ENCODE measurements at places on chromosomes 2 and 18.

- DNase-seq: no peak
Observed at GRCh38 chr18:25735459-25735858, 355.0 kb downstream of the SS18 start.

DNA sequence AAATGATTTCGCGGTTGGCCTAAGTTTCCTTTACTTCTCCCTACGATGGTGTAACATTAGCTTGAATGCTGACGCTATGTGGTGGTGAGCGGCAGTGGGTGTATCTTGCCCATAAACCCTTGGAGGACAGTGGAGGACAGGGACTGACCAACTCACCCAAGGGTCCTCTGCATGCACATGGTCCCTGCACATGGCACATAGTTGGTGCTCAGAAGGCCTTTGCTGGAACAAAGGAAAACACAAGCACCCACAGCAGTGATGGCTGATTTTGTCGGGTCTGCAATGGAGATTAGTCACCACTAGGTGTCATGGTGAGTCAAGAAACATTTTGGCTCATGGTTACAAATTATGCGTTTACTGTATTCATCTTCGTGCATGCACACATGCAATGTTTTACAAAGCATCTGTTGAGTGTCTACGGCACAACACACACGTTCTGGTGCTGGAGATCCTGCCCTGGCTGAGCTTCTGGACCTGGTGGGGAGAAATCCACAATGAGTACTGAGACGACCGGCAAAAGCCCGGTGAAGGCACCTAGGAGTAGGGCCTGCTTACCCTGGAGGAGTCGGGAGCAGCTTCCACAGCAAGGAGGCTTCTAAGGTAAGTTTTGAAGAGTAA lies 44.0 kb downstream of the PDCL3 start:
- no peak for DNase-seq

- DNase-seq: no peak
Observed at GRCh38 chr18:4125224-4125623, 329.9 kb downstream of the DLGAP1 start.

- DNase-seq: no peak
Observed at GRCh38 chr2:30193104-30193681, 38.1 kb upstream of the LBH start.

- no peak for DNase-seq
Observed at GRCh38 chr18:51569153-51569552, 371.7 kb upstream of the MEX3C start.

DNA sequence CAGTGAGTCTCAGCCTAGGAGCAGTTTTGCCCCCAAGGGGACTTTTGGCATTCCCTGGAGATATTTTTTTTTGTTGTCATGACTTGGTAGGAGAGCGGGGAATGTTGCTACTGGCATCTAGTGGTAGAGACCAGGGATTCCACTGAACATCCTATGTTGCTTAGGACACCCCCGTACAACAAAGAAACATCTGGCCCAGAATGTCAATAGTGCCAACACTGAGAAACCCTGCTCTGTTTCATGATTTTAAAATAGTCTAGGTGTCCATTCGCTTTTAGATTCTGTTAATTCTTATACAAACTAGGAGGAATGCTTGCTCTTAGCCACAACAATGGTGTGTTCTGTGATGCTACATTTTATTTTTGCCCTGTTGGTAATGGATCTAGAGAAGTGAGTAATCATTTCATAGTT lies 225.8 kb upstream of the SIX3 start:
- no peak for DNase-seq

GRCh38 chr2:197452754-197453122 lies 614 bp upstream of the COQ10B start:
- no peak for DNase-seq

- no peak for DNase-seq
Observed at GRCh38 chr2:72341639-72342038, 194.0 kb upstream of the CYP26B1 start.

GRCh38 chr18:9898792-9899549 lies 13.2 kb downstream of the TXNDC2 start:
- no peak for DNase-seq

DNA sequence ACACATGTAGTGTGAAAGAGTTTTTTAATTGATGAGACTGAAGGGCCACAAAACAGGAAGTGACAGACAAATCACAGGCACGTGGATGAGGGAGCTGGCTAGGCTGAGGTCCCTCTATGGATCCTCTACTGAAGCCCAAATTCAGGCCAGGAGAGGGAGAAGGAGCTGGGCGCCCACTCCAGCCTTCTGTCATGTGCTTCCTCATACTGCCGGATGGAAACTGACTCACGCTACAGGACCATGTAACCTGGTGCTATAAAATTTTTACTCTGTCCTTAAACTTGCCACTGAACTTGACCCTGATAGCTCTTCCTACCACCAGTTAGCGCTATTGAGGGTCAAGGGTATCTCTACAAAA lies 31.3 kb downstream of the PSTPIP2 start:
- no peak for DNase-seq

GRCh38 chr2:188599140-188599539 lies 307.5 kb downstream of the GULP1 start:
- no peak for DNase-seq

- DNase-seq: no peak
Observed at GRCh38 chr2:126586317-126586716, 69.6 kb upstream of the GYPC start.

- no peak for DNase-seq
Observed at GRCh38 chr18:36330435-36331052, 33.0 kb downstream of the FHOD3 start.

DNA sequence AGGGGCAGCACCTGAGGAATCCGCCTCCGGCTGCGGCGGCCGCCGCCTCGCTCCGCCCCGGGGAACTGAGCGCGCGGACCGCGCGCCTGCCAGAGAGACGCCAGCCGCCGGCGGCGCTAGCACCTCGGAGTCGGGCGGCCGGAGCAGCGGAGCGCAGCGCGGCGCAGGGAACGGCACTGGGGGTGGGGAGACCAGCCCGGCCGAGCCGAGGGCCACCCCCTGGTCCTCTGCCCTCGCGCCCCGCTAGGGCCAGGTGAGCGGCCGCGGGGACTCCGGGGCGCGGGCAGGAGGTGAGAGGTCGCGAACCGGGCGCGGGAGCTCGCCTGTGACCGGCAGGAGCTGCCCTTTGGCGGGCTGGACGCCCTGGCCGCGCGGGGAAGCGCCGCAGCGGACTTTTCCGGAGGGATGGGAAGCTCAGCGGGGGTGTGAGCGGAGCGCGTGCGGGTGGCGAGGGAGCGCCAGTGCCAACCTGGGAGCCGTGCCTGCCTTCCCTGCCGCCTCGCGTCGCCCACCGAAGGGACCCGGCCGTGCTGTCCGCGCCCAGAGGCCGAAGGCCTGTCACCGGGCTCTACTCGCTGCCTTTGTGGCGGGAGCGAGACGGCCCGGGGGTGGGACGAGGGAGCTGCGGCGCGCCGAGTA lies at the start of gene GREB1L:
GREB1L (plus strand) TSS at position 92 of the 639 bp plus-strand sequence. CDS start 141,287 bp downstream, outside the sequence.
- DNase-seq: peak; percentile 38
